ENCODE measurements at places on chromosomes 5 and 9. TPM values are rescaled to one million over a fixed set of nuclear protein-coding genes. Genes with fewer than 3 reads are reported as not detected.

Gene PCDHGA7
- 1.1 TPM for total RNA-seq

Gene NUP155
- 19.6 TPM for total RNA-seq

Gene GNE
- 11.0 TPM for total RNA-seq

Gene ENTPD2
- total RNA-seq: 2.4 TPM

Gene GZMA
- not detected for total RNA-seq

Gene MLANA
- total RNA-seq: not detected

Gene IFNA21
- total RNA-seq: not detected

All from A549 treated with Mapracorat at 1 μM for 4 hours (cell line).